ENCODE measurements at places on chromosomes 1 and 21. TPM values are rescaled to one million over a fixed set of nuclear protein-coding genes. Genes with fewer than 3 reads are reported as not detected.

GRCh38 chr1:66386712-66387111, 147.2 kb upstream of the SGIP1 start:
- no peak for DNase-seq

DNA sequence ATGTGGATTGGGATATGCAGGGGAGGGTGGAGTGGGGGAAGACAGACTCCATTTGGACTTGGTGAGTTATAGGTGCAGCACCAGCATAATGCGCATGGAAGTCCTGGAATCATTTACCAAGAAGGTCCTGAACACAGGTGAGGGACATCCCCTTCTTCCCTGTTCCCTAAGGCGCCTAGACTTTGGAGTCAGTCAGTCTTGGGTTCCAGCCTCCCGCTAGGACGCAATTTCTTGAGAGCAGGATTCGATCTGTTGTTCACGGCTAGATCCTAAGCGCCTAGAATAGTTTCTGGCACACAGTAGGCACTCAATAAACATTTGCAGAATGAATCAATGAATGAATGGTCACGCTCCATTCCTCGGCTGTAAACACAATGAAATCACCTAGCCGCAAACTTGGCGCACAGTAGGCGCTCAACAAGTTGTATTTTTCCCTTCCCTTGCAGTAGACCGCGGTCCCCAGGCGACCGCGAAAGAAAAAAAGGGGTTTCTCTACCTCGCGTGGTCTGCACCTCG, 1.0 kb upstream of the AK4 start:
- DNase-seq = no peak

DNA sequence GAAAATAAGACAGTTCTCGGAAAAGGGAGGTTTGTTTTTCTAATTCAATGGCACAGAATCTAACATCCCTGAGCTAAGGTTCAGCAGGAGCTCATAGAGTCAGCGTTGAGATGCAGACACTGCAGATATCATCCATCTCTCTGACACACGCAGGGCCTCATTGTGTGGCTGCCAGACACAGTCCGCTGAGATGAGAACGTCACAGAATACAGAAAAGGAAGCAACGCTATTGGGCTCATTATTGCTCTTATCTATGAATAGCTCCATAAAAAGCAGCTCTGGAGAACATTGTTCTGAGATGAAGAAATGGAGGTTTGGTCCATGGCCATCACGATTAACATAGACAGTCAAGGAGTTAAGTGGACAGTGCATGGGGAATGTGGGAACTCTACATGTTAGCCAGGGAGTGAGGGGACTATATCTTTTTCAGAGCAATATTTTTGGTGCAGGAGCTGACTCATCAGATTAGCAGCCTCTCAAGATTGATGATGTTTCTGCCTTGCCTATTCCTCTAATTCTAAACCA, 771.6 kb upstream of the CXADR start:
- peak; percentile 14 for DNase-seq

DNA sequence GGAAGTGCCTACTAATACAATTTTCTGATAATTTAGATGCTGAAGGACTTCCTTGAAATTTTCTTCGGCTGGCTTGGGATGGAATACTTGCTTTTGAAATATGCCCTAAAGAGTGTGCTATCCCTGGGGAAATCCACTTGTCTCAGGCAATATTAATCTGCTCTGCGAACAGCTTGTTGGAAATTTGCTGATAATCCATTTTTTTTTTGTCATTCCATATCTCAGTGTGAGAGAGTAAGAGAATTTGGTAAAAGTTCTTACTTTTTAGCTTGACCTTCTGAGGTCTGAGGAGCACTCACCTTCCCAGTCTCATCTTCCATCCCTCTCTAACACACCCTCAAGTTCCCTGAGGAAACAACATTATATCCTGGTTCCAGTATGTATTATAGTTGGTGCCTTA, 36.8 kb downstream of the DNAJC6 start:
- DNase-seq = no peak

- DNase-seq = no peak
These were observed 211.1 kb downstream of the NPHP4 start for GRCh38 chr1:5781079-5781478.

DNA sequence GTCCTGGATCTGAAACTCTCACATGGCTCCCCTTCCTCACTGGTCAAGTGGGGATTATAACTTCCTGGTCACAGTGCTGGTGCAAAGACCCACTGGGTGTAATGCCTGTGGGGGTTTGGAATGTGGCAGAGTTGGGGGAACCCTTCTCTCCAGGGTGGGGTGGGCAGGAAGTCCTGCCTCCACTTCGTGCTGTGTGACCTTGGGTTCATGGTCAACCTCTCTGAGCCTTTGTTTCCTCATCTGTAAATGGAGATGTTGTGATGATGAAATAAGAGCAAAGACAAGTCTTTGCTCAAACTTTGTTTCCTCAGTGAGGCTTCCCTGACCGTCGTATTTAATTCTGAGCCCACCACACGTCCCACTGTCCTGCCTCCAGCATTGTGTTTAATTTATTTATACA, 564.7 kb downstream of the PTPRU start:
- no peak for DNase-seq

DNA sequence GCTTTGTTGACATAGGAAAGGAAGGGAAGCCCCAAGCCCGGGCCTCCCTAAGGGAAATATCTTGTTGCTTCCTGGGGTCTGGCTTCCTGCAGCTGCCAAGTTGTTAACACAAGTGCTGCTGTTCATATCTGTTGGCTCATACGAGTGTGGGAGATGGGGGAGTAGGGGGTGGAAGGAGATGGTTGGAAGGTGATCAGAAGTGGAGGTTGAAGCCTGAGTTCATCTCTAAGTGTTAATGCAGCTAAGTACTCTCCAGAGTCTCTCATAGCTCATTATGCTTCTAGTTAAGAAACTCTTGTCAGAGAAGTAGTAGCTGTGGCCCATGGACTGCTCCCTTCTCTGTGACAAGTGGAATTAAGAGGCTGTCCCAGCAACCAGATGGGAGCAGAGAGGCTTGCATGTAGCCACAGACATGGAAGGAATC, 319.2 kb upstream of the SPAG17 start:
- no peak for DNase-seq

DNA sequence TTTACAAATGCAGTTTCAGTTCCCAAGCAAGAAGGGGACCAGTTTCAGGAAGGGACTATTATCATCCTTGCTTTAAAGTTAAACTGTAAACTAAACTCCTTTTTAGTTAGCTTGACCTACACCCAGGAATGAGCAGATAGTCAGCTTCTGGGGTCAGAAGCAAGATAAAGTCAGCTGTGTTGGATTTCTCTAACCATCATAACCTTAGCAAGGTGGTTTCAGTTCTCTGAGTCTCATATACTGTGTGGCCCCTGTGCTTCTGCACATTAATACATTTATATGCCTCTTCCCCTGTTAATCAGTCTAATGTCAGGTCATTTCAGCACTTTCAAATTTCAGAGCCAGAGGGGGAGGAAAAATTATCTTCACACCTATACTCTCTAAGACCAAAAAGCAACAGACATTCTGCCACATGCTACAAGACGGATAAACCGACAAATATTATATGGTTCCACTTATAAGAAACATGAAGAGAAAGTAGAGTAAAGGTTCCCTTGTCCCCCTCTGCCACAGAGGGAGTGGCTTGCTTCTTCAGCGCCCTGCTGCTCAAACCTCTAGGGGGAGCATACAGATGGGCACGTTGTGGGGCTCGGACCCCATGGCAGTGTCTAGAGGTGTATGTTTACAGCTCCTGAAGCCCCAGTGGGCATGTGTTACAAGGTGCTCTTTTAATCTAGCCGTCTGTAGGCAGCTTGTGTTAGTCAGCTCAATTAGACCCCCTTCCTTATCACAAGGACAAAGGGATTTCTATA, 89.1 kb downstream of the SMYD3 start:
- DNase-seq = no peak

DNA sequence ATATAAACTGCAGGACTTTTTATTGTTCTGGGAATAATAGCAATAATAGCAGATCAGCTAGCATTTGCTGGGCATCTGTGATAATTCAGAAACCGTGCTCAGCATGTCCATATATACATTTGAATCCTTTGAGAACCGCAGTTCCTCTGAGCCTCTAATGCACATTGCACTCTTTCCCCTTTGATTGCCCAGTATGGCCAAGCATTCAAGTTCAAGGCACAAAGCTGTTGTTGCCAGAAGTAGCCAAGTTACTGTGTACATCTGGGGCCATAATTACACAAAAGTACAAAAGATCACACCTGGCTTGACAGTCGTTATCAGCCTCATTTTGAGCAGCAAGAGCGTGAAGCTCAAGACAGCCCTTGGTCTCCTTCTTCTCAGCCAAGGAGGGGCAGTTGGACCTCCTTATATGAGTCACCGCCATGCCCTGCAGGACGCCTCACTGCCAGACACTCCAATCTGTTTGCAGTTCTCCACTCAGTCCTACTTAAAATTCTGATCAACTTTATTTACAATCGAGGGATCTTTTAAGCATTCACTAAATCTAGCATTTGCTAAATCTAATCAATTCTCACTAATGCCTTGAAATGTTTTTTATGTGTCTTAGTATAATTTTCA, 216.0 kb downstream of the SLC35F3 start:
- DNase-seq = no peak

- no peak for DNase-seq
These were observed 97.0 kb upstream of the DPH5 start for GRCh38 chr1:101122452-101123166.

DNA sequence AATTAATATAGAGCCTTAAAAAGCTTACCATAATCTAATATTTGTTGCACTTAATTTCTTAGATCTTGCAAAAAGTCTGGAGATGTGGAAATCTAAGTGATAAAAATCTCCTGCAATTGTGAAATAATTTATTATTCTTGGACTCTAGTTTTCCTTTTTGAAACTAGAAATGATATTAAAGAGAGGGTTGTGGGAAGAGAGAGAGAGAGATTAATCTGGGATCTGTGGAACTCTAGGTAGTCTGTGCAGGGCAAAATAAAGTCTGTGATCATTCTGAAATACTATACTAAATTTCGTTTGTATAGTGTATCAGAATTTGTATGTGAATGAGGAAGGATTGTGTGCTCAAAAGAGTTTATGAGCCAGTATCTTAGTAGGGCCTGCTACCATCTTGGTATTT, 692.3 kb downstream of the RWDD3 start:
- DNase-seq = no peak

DNA sequence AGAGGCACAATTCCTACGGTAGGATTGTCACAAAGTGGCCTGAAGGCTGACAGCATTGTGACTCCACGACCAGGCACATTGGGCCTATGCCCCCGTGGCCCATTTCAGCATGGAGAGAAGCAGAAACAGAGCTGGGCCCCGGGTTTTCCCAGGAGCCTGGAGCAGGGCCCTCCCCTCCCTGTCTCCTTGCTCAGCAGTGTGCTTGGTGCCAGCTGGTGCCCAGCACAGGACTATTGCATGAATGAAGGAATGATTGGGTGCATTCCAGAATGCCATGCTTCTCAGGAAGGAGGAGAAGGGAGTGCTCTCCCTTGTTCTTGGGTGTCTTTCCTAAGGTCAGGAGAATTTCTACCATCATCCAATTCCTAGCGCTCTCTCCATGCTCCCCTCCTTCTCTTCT, 33.7 kb downstream of the IER5 start:
- no peak for DNase-seq

GRCh38 chr1:236397173-236397759, 3.2 kb downstream of the EDARADD start:
- DNase-seq = no peak

GRCh38 chr1:160370561-160371345, 3.9 kb downstream of the NHLH1 start:
- no peak for DNase-seq

DNA sequence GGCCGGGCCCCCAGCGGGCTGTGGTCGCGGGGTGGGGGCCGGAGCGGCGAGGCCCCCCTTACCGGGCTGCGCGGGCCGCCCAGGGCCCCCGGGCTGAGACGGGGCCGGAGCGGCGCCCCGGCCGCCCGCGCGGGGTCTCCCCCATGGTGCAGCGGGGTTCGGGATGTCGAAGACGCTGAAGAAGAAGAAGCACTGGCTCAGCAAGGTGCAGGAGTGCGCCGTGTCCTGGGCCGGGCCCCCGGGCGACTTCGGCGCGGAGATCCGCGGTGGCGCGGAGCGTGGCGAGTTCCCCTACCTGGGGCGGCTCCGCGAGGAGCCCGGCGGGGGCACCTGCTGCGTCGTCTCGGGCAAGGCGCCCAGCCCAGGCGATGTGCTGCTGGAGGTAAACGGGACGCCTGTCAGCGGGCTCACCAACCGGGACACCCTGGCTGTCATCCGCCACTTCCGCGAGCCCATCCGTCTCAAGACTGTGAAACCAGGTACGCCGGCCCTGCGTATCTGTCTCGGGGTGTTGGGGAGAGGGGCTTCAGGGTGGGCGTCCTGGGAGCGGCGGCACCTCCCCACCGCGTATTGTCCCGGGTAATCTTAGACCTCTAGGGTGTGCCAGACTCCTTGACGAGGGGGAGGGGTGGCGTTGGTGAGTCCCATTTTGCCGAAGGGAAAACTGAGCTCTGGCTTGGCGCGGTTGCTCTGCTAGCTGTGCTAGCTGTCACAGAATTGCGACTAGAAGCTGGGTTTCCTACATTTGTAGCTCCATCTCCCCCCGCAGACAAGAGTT, 745 bp downstream of the MAGI3 start:
- peak; percentile 28 for DNase-seq

GRCh38 chr21:38661889-38662568, 143.7 kb upstream of the ETS2 start:
- no peak for DNase-seq

DNA sequence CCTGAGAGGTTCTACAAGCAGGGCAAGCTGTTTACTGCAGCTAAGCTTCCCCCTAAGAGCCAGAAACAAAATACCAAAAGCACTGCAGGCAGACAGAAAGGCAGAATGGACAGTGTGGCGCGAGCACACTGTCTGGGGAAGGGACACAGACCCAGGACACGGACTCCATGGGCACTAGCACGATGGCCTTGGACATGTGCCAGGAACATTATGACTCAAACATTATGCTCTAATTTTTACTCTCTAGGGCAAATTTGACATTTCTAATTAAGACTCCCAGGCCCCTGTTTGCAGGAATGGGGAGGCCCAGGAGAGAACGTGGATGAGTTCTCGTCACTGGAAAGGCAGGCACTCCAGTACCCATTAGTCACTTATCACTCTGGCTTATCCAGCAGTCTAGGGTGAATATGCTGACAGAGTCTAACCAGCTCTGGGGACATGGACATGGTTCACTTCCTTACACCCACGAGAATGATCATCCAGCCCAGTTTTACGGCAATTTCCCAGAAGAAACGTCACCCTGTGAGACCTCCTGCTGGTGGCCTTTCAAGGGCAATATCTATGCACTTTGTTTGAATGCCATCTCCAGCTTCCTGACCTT, 45.1 kb downstream of the CAPN8 start:
- no peak for DNase-seq

TNFRSF4 gene
- total RNA-seq = 2.0 TPM

SYCP1 gene
- total RNA-seq = not detected

CRYAA gene
- total RNA-seq = not detected

ITLN2 gene
- total RNA-seq = not detected

LIN28A gene
- not detected for total RNA-seq

NBPF4 gene
- not detected for total RNA-seq

RNF207 gene
- total RNA-seq = 70.1 TPM

EBNA1BP2 gene
- total RNA-seq = 35.9 TPM

MYOG gene
- total RNA-seq = not detected

FAM72A gene
- total RNA-seq = 0.46 TPM

BECN2 gene
- total RNA-seq = not detected

PRDM2 gene
- total RNA-seq = 53.3 TPM

SEC16B gene
- 3.5 TPM for total RNA-seq

APOBEC4 gene
- total RNA-seq = not detected

IL20 gene
- total RNA-seq = not detected

RBP7 gene
- total RNA-seq = 27.3 TPM

All from heart right ventricle (tissue), 16 donors.